Stimulated activated naive B cell treated with anti-CD40 and anti-IgM and Interleukin-4, amounts not matched to agents 10 μg/mL and 1 μg/mL and 100 μg/mL, for 72 hours (primary cell): ENCODE measurements at places on chromosomes 5 and 9.
A peak's percentile ranks its signal among the peaks of the same experiment; 100 is the strongest.

- no peak overlapping the region for H3K27ac ChIP-seq
- H3K36me3 ChIP-seq, result no peaks in the 10 kb centered on the region
- DNase-seq, result no peak
Observed at GRCh38 chr9:22449719-22450118, 3.1 kb downstream of the DMRTA1 start.

- H3K27ac ChIP-seq, result no peak overlapping the region
- no peaks in the 10 kb centered on the region for H3K4me1 ChIP-seq
- H3K27me3 ChIP-seq, result peaks cover 7% of the 10 kb centered on the region
- DNase-seq, result no peak
Observed at GRCh38 chr9:134605966-134606357, 35.6 kb upstream of the COL5A1 start.

DNA sequence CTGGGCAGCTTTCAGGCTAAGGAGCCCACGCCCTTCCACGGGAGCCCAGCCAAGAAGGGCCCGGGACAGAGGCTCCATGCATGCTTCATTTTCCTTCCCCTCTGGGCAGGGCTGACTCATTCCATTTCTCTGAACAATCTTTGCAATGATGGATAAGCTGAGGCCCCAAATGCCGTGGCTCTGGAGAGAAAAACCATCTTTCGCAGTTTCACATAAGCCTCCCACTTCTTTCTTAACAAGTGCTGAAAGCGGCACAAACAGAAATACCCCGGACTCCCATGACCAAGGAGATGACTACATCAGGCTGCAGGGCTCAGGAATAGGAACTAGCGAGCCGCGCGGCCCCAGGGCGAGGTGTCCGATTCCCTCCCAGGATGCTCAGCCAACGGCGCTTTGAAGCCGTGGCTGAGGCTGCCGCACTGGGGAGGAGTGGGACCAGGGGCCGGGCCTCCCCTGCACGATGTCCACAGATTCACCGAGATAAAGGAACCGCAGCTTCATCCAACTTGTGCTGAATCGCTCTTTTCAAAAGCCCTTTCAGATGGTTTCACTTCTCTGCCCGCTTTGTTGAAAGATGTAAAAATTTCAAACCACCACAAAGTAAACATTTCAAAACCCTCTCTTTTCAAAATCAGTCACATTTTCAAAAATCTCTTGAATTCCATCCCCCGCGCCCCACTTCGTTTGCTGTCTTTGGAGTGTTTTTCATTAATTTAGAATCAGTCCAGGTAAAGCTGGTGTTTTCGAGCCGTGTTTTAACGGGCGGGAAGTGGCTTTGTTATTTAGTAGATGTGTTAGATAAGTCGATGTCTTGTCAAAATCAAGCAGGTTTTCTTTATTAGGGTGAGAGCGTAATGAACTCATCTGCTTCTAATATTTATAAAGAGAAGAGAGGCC lies 96.5 kb upstream of the LMX1B start:
- no peaks in the 10 kb centered on the region for H3K36me3 ChIP-seq
- H3K27ac ChIP-seq, result peak overlapping the region; percentile 92
- DNase-seq, result peak; percentile 58
- peaks cover 18% of the 10 kb centered on the region for H3K4me1 ChIP-seq
- peaks cover 49% of the 10 kb centered on the region for H3K27me3 ChIP-seq

GRCh38 chr9:36948051-36948450 lies 86.0 kb downstream of the PAX5 start:
- no peaks in the 10 kb centered on the region for H3K27me3 ChIP-seq
- peaks cover 89% of the 10 kb centered on the region for H3K36me3 ChIP-seq

GRCh38 chr5:108581026-108581425 lies 166.7 kb upstream of the FER start:
- no peaks in the 10 kb centered on the region for H3K36me3 ChIP-seq
- peaks cover 8% of the 10 kb centered on the region for H3K27me3 ChIP-seq
- H3K4me3 ChIP-seq, result no peak overlapping the region
- no peak for DNase-seq
- no peaks in the 10 kb centered on the region for H3K4me1 ChIP-seq

DNA sequence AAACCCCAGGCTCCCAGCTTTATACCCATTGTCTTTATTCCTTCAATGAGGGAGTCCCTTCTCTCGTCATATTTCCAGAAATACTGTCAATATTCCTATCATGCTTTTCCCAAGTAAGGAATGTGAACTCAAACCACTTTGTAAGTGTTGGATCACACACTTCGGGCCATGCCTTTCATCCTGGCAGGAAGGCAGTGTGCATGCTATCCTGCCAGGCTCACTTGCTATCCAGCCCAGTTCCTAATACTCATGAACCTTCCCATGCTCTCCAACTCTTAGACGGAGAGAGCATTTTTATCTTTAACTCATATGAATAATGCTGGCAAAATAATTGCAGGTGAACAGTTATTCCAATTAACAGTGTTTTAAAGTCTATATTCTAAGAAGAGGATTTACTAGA lies 639.9 kb upstream of the ACO1 start:
- DNase-seq, result no peak
- H3K4me3 ChIP-seq, result no peak overlapping the region
- H3K36me3 ChIP-seq, result no peaks in the 10 kb centered on the region
- H3K27ac ChIP-seq, result no peak overlapping the region
- no peaks in the 10 kb centered on the region for H3K27me3 ChIP-seq
- H3K4me1 ChIP-seq, result no peaks in the 10 kb centered on the region

DNA sequence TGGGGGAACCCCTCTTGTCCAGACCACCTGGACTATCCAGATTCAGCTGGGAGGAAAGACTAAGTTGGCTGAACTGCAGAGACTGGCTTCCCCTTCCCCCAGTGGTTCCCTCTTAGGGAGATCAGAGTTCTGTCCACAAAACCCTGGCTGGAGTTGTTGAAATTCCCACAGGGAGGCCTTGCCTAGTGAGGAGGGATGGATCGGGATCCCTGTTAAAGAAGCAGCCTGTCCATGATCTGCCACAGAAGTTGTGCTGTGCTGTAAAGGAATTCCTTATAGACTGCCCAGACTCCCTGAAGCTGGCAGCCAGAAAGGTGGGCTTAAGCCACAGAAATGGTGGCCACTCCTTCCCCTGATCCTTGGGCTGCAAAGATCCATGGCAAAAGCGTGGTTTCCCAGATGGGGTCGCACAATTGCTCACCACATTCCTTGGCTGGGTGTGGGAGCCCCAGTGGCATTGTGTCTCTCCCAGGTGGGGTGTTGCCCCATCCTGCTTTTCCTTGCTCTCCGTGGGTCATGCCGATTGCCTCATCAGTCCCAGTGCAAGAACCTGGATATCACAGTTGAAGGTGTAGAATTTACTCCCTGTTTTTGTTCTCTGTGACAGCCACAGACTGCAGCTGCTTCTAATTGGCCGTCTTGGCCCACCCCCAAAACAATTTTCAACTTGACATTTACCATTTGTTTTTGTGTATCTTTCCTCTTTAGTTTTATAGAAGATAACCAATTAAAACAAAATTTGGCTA lies 342.4 kb downstream of the FGF10 start:
- H3K36me3 ChIP-seq, result no peaks in the 10 kb centered on the region
- no peaks in the 10 kb centered on the region for H3K27me3 ChIP-seq
- no peak overlapping the region for H3K4me3 ChIP-seq
- no peak for DNase-seq
- no peaks in the 10 kb centered on the region for H3K4me1 ChIP-seq

- no peak overlapping the region for H3K4me3 ChIP-seq
- H3K36me3 ChIP-seq, result peaks cover 6% of the 10 kb centered on the region
- no peak for DNase-seq
- peaks cover 5% of the 10 kb centered on the region for H3K27me3 ChIP-seq
- H3K4me1 ChIP-seq, result peaks cover 13% of the 10 kb centered on the region
Observed at GRCh38 chr5:108521841-108522506, 140.1 kb upstream of the FBXL17 start.

DNA sequence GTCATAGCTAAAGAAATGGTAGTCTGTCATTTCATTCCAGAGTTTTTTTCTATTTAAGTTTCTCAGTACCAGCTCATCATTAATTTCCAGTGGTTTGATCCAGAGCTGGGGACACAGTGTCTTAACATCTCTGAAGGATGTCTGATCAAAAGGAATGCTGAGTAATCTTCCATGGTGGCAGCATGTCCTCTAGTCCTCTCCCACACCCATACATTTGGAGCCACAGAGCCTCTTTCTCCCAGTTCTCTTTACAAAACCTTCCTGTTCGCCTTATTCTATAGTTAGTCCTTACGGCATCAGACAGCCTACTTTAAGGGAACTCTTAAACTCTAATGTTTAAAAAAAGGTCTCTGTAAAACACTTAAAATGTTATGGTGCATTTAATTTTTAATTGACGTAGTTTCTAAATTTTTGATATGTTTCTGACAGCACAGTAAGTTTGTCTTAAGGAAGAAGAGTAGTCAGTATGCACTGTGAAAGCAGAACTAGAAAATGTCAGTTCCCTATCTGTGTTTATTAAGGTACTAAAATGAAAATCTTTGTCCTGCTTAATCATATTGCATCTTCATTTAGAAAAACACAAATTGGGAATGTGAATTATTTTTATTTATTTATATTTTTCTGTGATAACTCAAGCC lies 96.8 kb downstream of the INIP start:
- peaks cover 4% of the 10 kb centered on the region for H3K4me1 ChIP-seq
- no peak for DNase-seq
- H3K4me3 ChIP-seq, result no peak overlapping the region
- no peaks in the 10 kb centered on the region for H3K27me3 ChIP-seq
- no peak overlapping the region for H3K27ac ChIP-seq
- H3K36me3 ChIP-seq, result peaks cover 13% of the 10 kb centered on the region

- DNase-seq, result no peak
- H3K36me3 ChIP-seq, result no peaks in the 10 kb centered on the region
- H3K4me3 ChIP-seq, result no peak overlapping the region
- H3K27me3 ChIP-seq, result no peaks in the 10 kb centered on the region
- peaks cover 5% of the 10 kb centered on the region for H3K4me1 ChIP-seq
Observed at GRCh38 chr5:158364367-158364766, 505.4 kb upstream of the CLINT1 start.

DNA sequence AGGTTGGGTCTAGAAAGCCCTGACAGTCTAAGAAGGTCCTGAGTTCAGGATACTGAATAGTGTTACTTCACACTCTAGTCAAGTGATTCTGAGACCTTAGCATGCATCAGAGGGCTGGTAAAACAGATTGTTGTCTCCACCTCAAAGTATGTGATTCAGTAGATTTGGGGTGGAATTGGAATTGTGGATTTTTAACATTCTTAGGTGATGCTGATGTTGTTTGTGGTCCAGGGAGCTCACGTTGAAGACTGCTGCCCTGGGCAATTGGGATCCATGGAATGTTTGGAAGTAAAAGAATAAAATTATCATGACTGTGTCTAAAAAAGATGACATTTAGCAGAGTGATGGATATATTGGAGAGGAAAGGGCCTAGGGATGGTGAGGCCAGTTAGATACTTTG lies 75.6 kb downstream of the VCAN start:
- H3K27me3 ChIP-seq, result no peaks in the 10 kb centered on the region
- no peak overlapping the region for H3K27ac ChIP-seq
- DNase-seq, result no peak
- no peaks in the 10 kb centered on the region for H3K4me1 ChIP-seq
- no peak overlapping the region for H3K4me3 ChIP-seq

DNA sequence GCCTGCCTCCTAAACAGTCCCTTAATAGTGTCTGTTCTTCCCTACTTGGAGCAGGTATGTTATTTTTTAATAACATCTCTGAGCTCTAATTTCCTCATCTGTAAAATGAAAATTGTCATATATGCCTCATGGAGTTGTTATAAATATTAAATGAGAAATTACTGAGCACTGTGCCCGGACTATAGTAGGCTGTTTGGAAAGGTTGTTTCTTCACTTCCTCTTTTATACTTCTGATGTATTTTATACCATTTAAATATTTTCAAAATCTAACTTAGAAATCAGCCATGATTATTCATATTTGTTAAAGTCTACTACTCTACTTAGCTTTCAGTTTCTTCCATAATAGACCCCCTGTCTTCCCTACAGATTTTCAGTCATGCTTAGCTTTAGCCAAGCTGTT lies 30.5 kb upstream of the HAPLN1 start:
- no peak overlapping the region for H3K4me3 ChIP-seq
- no peaks in the 10 kb centered on the region for H3K4me1 ChIP-seq
- H3K36me3 ChIP-seq, result no peaks in the 10 kb centered on the region
- DNase-seq, result no peak
- H3K27me3 ChIP-seq, result no peaks in the 10 kb centered on the region

GRCh38 chr5:80254767-80255430 lies 949 bp downstream of the SERINC5 start:
- no peaks in the 10 kb centered on the region for H3K27me3 ChIP-seq
- peak overlapping the region; percentile 38 for H3K27ac ChIP-seq
- H3K4me1 ChIP-seq, result peaks cover 46% of the 10 kb centered on the region
- no peak for DNase-seq
- H3K4me3 ChIP-seq, result peak overlapping the region; percentile 80

GRCh38 chr5:93272108-93272507 lies 308.9 kb downstream of the NR2F1-AS1 start:
- H3K36me3 ChIP-seq, result no peaks in the 10 kb centered on the region
- H3K27ac ChIP-seq, result no peak overlapping the region
- H3K27me3 ChIP-seq, result no peaks in the 10 kb centered on the region

- peaks cover 25% of the 10 kb centered on the region for H3K36me3 ChIP-seq
- H3K27ac ChIP-seq, result no peak overlapping the region
- no peak for DNase-seq
Observed at GRCh38 chr5:109404428-109404960, 5.3 kb downstream of the PJA2 start.

- no peaks in the 10 kb centered on the region for H3K4me1 ChIP-seq
- H3K36me3 ChIP-seq, result no peaks in the 10 kb centered on the region
- peaks cover 7% of the 10 kb centered on the region for H3K27me3 ChIP-seq
- no peak overlapping the region for H3K27ac ChIP-seq
- H3K4me3 ChIP-seq, result no peak overlapping the region
Observed at GRCh38 chr9:88661759-88662158, 126.8 kb downstream of the NXNL2 start.

DNA sequence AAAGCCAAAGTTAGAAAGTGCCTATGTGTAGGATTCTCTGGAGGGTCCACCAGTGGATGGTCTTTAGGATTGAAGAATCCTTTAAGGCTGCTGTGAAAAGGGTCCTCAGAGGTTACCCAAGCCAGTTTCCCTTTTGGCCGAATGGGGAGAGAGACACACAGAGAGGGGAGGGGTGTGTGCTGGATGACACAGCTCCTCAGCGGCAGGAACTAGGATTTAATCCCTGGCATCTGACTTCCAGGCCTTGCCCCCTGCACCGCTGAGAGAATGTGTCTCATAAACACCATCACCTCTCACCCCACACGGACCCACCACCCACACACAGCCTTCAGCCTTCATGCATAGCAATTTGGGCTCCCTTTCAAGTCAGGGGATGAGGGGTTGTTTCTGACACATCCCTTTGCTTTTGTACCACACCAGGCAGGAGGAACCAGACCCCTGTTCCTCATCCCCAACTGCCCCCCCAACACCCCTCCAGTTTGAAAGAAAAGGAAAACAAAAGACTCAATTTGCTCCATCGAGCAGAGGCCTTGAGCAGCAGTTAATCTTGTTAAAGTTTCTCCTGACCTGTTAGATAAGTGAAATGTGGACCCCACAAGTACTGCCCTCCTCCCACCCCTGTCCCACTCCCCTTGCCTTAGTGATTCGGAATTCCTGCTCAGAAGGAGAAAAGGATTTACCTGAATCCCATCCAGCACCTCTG lies 4.0 kb downstream of the PAPPA start:
- peaks cover 3% of the 10 kb centered on the region for H3K36me3 ChIP-seq
- peaks cover 16% of the 10 kb centered on the region for H3K4me1 ChIP-seq
- peaks cover 54% of the 10 kb centered on the region for H3K27me3 ChIP-seq
- H3K4me3 ChIP-seq, result no peak overlapping the region
- H3K27ac ChIP-seq, result no peak overlapping the region

- H3K36me3 ChIP-seq, result no peaks in the 10 kb centered on the region
- no peak overlapping the region for H3K4me3 ChIP-seq
- H3K27ac ChIP-seq, result peak overlapping the region; percentile 95
- H3K27me3 ChIP-seq, result no peaks in the 10 kb centered on the region
- no peak for DNase-seq
- H3K4me1 ChIP-seq, result peaks cover 69% of the 10 kb centered on the region
Observed at GRCh38 chr5:122703203-122703602, 71.7 kb upstream of the SNX2 start.
